ENCODE measurements at places on chromosomes 4 and X.

- no peak for DNase-seq
Measured at GRCh38 chr4:137432446-137433311, 99.6 kb downstream of the PCDH18 start.

DNA sequence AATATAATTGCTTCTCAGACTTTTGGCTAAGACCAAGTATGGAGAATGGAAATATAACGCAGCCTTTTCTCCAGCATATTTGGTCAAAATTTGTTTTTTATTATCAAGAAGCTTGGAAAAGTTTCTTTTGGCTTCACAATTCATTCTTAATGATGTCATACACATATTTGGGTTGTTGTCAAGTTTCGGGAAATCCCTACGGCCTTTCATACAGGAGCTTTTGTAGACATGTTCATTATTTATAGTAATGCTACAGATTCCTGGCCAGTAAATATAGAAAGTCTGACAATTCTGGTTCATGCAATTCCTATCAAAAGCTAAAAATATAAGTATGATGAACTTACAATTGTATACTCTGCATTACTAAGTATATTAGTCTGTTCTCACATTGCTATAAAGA lies 112.9 kb downstream of the IRF2 start:
- DNase-seq = no peak

DNA sequence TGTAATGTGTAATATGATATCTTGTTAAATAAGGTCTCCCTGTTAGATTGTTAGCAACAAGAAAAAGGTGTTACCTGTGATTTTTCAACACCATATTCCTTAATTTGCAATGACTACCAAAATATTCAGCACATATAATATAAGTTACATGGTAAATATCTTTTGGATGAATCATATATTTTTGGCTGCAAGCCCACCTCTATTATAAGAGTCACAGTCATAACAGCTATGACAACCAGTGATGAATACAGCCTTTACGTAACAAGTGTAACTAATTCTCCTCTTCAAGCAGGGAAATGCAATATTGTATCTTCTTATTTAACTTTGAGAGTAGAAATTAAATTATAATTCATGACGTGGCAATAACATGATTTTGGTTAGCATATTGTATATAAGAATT lies 187.0 kb downstream of the NLGN4X start:
- no peak for DNase-seq

DNA sequence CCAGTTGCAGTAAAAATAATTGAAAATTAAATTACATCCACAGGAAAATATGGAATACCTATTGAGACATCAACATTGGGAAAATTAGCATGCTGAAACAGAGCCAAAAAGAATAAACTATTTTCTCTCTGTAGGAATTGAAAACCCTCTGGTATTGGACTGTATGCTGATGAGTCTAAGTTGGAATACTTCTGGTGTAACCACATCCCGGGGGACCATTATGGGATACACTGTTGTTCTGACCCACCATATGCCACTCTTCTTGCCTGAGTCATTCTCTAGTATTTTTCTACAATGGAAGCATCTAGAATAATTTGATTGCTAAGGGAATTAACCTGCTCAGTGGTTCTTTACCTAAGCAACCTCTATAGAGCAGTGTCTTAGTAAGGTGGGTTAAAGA lies 640.7 kb upstream of the AGA start:
- DNase-seq = no peak

DNA sequence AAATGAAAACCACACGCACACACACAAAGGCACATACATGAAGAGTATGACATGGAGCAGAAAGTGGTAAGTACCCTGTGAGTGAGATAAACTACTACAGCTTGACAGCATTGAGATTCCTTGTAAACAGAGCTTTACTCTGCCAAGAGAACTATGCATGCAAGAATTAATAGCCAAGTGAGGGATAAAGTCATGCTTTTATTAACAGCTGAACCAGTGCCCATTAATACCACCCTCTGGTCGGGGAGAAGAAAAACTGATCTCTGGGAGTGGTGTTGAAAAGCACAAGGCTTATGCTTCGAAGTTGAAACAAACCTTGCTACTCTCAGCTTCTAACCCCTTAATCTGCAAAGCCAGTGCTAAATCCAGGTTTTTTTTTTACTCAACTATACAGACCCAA lies 95.9 kb upstream of the C1QTNF7 start:
- no peak for DNase-seq

DNA sequence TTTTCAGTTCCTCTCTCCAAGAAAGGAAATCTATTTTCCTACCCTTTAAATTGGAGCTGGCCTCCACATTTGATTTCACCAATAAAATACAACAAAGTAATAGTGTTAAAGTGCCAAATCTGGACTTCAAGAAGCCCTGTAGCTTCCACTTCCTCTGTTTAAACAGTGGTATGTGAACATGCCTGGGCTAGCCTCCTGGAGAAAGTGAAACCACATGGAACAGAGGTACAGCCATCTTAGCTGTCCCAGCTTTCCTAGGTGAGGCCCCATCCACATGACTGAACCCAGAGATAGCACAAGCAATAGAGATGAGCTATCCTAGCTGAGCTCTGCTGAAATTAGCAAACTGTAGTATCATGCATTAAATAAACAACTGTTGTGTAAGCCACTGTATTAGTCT lies 131.8 kb upstream of the VCX start:
- no peak for DNase-seq

GRCh38 chr4:89287945-89288344 lies 19.7 kb downstream of the GPRIN3 start:
- no peak for DNase-seq

DNA sequence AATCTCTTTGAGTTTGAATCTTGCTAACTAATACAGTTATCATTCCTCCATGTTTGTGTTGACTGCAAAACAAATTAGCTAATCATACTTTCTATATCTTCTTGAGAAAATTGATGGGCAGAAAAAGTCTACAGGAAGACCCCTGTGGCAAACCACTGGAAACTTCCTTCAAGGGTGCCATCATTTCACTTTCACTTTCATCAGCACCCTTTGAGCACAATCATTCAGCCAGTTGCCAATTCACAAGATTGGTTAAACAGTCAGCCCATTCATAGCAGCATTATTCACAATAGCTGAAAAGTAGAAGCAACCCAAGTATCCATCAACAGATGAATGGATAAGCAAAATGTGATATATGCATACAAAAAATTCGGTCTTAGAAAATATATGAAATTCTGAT lies 101.5 kb downstream of the CCDC160 start:
- DNase-seq = no peak

GRCh38 chr4:122762520-122762919 lies 30.0 kb downstream of the BBS12 start:
- no peak for DNase-seq

DNA sequence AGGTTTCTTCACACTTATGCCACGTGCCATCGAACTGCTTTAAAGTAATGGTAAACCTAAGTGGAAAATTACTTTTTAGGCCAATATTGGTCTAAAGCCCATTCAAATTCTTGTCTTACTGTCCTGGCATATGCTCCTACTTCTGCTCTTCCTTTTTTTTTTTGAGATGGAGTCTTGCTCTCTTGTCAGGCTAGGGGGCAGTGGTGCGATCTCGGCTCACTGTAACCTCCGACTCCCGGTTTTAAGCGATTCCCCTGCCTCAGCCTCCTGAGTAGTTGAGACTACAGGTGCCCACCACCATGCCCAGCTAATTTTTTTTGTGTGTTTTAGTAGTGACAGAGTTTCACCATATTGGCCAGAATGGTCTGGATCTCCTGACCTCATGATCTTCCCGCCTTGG lies 129.0 kb upstream of the TECRL start:
- DNase-seq = no peak

GRCh38 chr4:16176621-16177020 lies 49.6 kb downstream of the TAPT1 start:
- no peak for DNase-seq

- no peak for DNase-seq
Measured at GRCh38 chrX:130100180-130100579, 10.1 kb downstream of the ELF4 start.

- no peak for DNase-seq
Measured at GRCh38 chrX:44228621-44229020, 114.9 kb downstream of the EFHC2 start.

DNA sequence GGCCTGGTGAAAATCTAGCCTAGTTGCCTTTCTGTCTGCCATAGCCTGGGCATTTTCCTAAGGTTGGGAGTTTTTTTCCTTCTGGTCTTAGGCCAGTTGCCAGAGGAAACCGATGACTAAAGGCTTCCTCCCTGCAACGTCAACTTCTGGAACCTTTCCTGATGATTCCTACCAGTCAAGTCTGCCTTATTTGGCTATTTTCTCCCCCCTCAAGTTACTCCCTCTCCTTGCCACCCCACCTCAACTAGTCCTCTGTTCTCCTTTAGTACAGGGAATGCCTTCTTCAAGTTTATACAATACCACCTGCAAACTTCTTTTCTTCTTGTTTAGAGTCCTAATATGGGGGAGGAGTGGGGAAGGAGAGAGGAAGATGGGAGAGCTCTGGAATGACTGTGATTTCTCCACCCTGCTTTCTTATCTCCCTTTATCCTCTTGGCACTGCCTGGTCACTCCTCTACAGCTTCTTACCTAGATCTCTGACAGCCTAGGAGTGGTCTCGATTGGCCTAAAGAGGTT lies 10.6 kb downstream of the MSN start:
- DNase-seq = no peak

DNA sequence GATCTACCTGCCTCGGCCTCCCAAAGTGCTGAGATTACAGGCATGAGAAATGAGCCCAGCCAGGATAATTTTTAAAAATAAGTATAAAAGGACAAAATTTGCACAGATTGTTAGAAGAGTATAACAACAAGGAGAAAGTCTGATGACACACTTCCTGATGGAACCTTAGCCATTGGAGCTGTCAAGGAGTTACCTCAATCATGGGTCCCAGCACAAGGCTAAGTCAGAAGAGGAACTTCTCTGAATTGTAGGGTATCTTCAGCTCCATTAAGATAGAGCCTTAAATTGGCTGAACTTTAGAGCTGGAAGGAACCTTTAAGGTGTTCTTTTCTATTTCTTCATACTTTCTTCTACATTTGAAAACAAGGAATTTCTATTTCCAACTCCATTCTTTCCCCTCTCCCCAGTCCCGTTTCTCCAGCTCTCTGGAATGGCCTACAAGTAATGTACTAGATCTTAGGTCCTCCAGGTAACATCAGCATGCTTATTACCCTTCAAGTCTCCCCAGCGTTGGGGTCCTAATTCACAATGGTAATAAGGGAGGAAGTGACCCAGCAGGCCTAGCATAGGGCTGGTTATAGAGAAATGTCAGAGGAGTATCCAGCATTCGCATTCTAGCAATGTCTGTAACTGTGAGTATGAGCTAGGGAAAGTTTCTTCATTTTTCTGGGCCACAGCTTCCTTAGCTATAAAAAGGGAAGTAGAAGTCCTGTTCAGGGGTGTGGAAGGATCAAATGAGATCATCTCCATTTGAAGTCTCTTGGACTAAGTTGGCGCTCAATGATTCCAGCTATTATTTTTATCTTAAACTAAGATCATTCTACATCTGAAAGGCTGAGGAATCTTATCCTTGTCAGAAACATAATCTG lies 18.5 kb upstream of the RBPJ start:
- no peak for DNase-seq

- DNase-seq = no peak
Measured at GRCh38 chrX:56069299-56069931, 162.7 kb upstream of the KLF8 start.

GRCh38 chr4:173052439-173052838 lies 116.2 kb upstream of the GALNT7 start:
- DNase-seq = no peak

- DNase-seq = no peak
Measured at GRCh38 chr4:133151341-133151690, 2.2 kb downstream of the PCDH10 start.

- DNase-seq = no peak
Measured at GRCh38 chr4:7988437-7988836, 48.8 kb upstream of the AFAP1 start.

- DNase-seq = no peak
Measured at GRCh38 chr4:169795585-169795984, 37.8 kb upstream of the HPF1 start.

DNA sequence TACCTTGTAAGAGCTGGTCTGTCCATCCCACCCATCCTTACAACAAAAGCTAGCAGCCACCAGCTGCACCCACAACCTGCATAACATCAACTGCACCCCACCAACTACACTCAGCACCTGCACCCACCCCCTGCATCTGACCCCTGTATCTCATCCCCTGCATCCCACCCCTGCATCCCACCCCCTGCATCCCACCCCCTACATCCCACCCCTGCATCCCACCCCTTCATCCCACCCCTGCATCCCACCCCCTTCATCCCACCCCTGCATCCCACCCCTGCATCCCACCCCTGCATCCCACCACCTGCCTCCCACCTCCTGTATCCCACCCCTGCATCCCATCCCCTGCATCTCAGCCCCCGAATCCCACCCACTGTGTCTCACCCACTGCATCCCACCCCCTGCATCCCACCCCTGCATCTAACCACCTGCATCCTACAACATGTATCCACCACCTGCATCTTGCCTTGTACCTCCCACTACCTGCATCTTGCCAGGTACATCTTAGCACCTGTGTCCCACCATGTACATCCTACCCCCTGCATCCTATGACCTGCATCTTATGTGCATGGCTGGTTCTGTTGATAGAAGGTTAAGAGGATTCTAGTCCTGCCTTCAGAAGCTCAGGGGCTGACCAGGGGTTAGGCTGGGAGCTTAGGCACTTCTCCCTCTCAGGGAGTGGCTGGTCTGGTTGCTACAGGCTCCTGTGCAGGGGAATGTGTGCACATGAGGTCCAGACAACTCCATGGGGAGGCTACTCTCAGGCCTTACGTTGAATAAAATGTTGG lies 9.4 kb downstream of the TMEM271 start:
- DNase-seq = no peak

GRCh38 chr4:155011163-155011780 lies 197.2 kb upstream of the NPY2R start:
- DNase-seq = no peak

GRCh38 chr4:144967161-144967560 lies 130.8 kb downstream of the ANAPC10 start:
- no peak for DNase-seq

DNA sequence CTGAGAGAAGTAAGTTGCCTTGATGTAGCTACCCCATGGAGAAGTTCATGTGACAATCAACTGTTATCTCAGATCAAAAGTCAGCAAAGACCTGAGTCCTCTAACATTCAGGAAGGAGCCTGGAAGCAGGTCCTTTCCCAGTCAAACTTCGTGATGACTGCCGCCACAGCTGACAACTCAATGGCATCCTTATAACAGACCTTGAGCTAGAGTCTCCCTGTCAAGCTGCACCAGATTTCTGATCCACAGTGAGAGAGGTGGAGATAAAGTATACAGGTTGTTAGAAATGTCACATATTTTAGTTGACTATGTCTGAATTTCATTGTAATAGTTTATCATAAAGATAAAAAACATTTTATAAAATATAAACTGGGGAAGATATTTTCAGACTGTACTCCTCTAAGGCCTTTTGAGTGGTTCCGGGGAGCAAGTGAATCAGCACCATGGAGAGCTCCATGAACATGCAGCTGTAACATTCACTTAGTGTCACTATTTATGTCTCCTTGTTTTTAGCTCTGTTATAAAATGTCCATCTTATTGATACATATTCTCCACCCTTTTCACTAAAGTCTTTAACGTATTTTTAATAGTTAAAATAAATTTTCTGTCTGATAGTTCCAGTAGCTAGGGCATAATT lies 1653.5 kb upstream of the AGA start:
- no peak for DNase-seq

Measured in stimulated activated CD4-positive, alpha-beta T cell treated with anti-CD3 and anti-CD28 coated beads, Interleukin-1b, Interleukin-23, amount 100 ng/mL, for 1 hour (primary cell).